ENCODE measurements at places on chromosomes 4 and X. TPM values are rescaled to one million over a fixed set of nuclear protein-coding genes. Genes with fewer than 3 reads are reported as not detected.
A peak's percentile ranks its signal among the peaks of the same experiment; 100 is the strongest.

DNA sequence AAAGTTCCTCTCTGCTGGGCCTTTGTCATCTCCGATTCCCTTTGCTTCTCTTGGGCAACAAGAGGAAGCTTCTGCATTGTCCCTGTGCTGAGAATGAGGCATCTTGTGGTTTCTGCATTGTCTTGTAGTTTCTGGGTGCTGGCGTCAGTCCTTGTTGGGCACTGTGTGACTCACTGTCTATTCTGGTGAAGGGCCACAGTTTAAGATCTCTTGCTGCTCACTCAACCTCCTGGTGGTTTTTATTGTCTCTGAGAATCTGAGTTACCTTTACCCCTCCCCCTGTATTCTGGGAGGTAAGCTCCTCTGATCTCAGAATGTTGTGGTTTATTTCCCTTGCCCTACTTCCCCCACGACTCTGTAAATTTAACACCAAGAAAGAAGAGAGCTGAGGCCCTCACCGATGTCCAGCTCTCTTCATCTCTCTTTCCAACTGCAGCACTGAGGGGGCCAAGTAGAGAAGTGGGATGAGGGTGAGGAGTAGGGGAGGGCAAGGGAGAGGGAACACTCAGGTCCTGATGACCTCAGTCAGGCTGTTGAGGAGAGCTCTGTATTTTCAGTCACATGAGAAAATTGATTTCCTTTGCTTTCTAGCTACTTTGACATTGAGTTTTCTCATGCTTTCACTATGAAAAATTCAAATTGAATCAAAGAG, 441.6 kb upstream of the PITX2 start:
- DNase-seq = no peak
- H3K36me3 ChIP-seq = no peaks in the 10 kb centered on the region
- no peak overlapping the region for H3K4me3 ChIP-seq
- H3K27ac ChIP-seq = no peak overlapping the region
- no peaks in the 10 kb centered on the region for H3K27me3 ChIP-seq

The TLR10 gene
- 0.85 TPM for total RNA-seq

GRCh38 chr4:27764526-27764837, 903.8 kb downstream of the STIM2 start:
- H3K36me3 ChIP-seq = no peaks in the 10 kb centered on the region
- H3K27me3 ChIP-seq = no peaks in the 10 kb centered on the region
- H3K4me1 ChIP-seq = no peaks in the 10 kb centered on the region
- H3K27ac ChIP-seq = no peak overlapping the region
- DNase-seq = no peak
- no peak overlapping the region for H3K4me3 ChIP-seq

DNA sequence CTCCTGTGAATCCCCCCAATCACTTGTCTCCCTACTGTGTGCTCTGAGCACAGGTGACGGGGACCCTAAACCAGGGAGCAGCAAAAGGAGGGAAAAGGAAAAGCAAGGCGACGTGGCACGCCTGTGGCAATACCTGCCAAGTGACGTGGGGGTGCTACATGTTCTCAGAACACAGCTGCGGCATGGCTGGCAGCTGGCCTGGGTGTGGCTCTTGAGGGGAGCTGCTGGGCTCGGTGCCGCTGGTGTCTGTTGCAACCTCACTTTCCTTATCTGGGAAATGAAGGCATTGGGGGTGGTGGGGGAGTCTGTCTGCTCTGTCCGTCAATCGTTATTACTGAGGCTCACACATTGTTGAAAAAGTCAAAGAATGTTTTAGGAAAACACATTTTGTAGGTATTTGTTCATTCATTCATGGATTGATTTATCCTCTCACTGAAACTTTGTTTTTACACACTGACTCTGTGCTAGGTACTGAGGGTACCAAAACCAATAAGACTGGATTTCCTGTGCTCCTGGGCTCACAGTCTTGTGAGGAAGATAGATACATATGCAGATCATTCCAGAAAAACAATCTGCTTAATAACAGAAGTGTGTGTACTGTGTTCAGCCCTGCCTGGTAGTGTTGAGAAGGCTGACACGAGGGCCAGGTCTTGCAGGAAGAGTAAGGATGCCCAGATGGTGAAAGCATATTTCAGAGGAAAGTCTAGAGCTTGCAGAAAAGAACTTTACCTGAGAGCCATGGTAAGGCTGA, 217.6 kb downstream of the PTTG2 start:
- DNase-seq = peak; percentile 35
- peaks cover 14% of the 10 kb centered on the region for H3K4me1 ChIP-seq
- peak overlapping the region; percentile 14 for H3K4me3 ChIP-seq
- peak overlapping the region; percentile 66 for H3K27ac ChIP-seq

The MAGEE1 gene
- 10.2 TPM for total RNA-seq

The CLCN3 gene
- 30.8 TPM for total RNA-seq

DNA sequence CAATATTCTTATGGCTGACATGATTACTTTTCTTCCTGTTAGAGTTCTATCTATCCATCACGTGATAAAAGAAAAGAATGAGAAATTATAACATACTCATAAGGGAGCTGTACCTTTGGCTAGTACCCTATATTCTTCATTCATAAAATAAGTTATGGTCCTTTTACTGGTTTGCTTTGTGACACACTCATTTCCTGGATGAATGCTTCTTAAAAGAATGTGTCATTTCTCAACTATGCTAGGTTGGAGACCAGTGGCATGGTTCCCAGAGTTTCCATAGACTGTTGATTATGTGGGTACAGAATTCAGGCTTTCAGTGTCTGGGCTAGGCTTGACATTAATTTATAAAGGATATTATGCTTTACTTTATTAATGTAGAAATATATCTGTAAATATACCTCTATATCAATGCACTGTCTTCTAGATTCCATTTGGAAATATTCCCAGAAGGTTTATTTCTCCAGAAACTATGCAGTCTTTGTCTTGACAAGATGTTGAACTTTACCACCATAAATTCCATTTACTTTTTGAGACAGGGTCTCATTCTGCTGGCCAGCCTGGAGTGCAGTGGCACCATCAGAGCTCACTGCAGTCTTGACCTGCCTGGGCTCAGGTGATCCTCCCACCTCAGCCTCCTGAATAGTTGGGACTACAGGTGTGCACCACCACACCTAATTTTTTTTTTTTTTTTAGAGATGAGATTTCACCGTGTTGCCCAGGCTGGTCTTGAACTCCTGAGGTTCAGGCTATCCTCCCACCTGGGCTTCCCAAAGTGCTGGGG, 23.8 kb downstream of the NUDT6 start:
- H3K36me3 ChIP-seq = no peaks in the 10 kb centered on the region
- no peaks in the 10 kb centered on the region for H3K27me3 ChIP-seq
- no peak for DNase-seq
- H3K27ac ChIP-seq = no peak overlapping the region

GRCh38 chrX:84358271-84358670, 144.0 kb downstream of the HDX start:
- no peaks in the 10 kb centered on the region for H3K27me3 ChIP-seq
- no peak overlapping the region for H3K27ac ChIP-seq
- no peak for DNase-seq
- no peaks in the 10 kb centered on the region for H3K4me1 ChIP-seq
- H3K4me3 ChIP-seq = no peak overlapping the region

DNA sequence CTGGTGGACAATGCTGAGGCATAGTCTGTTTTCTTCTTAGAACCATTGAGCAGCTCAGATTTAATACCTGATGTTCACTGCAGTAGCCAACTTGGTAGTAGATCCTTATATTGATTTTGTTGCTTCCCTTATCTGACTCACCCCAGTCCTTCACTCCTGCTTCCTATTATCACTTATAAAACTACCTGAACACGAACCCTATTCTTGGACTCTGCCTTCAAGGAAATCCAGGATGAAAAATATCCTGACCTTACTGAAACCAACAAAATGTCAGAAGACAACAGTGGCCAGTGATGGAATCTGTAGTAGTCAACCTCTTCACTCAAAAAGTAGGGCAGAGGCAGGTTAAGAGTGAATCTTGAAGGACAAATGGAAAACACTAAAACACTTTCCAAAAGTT, 98.1 kb downstream of the CPEB2 start:
- no peak overlapping the region for H3K4me3 ChIP-seq
- H3K27ac ChIP-seq = no peak overlapping the region
- no peaks in the 10 kb centered on the region for H3K4me1 ChIP-seq
- H3K36me3 ChIP-seq = no peaks in the 10 kb centered on the region
